NCI-H460 (cell line): ENCODE measurements at places on chromosomes 5 and 9.

GRCh38 chr9:128107468-128108268, 19.9 kb downstream of the PTGES2 start:
- DNase-seq, result no peak

GRCh38 chr9:131096269-131097125, at the start of gene AIF1L:
Gene AIF1L (plus strand): TSS chr9:131096531. CDS start chr9:131096630, 99 bp downstream.
- DNase-seq, result no peak

DNA sequence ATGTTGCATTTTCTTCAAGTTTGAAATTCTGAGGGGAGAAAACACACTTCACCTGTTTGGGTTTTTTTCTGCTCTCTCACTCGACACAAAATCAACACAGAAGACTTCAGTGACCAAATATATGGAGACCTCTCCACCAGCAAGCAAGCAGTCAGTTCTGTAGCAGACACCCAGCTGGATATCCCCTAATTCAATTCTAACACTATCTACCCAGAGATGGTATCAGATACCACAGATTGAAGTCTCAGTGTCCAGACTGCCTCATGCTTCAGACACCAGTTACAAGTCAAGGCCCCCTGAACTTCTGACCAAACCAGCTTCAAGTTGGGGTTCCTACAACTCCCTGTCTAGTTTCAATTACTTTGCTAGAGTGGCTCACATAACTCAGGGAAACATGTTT, 97.8 kb downstream of the INVS start:
- DNase-seq, result no peak

GRCh38 chr5:56375011-56375410, 141.9 kb upstream of the ANKRD55 start:
- DNase-seq, result no peak

DNA sequence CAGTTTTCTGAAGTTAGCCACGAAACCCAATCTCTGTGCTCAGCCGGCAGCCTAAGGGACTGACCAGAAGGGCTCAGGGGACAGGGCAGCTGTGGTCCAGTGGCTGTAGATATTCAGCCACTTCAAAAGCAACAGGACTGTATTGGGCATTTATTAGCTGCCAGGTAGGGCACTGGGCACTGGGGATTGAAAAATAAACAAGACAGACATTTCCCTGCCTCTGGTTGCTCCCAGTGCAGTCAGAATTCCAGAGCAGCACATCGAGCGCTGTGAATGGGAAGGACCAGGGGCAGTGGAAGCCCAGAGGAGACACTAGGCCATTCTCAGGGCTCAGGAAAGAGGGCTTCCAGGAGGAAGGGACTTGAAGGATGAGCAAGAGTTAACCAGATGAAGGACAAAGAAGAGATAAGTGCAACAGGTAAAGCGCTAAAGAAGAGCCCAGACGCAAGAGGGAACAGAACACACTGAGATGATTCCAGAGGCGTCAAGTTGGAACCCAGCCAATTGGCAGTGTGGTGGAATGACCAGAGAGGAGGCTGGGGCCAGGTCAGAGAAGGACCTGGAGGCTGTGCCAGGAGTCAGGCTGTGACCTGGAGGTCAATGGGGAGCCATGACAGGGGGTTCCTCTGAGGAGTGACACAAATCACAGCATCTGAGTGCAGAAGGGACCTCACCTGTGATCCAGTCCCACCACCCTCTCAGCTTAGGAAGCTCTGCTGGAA, 122.5 kb upstream of the ZNF618 start:
- no peak for DNase-seq

- DNase-seq, result no peak
Measured at GRCh38 chr9:20119566-20119965, 330.7 kb upstream of the SLC24A2 start.

GRCh38 chr5:6424110-6424659, 24.5 kb upstream of the UBE2QL1 start:
- DNase-seq, result no peak

GRCh38 chr9:134372581-134373267, 46.5 kb downstream of the RXRA start:
- no peak for DNase-seq

GRCh38 chr5:167763772-167764171, 527.7 kb upstream of the WWC1 start:
- DNase-seq, result no peak

DNA sequence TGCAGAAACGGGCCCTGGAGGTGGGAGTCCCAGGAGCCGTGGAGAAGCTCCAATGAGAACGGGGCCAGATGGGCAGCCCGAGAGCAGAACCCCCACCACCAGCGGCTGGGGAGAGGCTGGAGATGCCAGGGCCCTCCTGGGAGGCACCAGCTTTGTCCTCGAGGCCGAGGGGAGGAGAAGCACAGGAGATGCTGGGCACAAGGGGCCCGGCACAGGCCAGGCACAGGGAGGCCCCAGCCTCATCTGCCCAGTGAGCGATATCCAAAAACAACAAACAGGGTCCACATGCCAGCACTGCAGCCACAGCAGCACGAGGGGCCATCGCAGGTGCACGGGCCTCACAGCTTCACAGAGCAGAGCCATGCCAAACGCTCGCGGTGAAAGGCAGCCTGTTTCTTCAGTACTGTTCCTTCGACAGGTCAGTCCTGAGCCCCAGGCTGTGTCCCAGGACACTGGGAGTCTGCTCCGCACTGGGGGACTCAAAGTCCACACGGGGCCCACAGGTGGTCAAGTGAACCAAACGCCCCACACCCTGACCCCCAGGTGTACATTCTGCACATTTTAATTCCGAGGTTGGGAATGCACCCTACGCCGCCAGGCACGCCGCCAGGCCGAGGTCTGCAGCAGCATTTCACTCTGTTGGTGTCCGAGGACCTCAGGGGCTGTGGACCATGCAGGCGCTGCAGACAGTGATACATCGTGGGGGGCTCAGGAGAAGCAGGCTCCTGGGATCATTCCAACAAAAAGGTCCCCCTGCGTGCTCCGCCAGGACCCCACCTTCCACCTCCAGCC, 9.5 kb downstream of the LPCAT1 start:
- no peak for DNase-seq

DNA sequence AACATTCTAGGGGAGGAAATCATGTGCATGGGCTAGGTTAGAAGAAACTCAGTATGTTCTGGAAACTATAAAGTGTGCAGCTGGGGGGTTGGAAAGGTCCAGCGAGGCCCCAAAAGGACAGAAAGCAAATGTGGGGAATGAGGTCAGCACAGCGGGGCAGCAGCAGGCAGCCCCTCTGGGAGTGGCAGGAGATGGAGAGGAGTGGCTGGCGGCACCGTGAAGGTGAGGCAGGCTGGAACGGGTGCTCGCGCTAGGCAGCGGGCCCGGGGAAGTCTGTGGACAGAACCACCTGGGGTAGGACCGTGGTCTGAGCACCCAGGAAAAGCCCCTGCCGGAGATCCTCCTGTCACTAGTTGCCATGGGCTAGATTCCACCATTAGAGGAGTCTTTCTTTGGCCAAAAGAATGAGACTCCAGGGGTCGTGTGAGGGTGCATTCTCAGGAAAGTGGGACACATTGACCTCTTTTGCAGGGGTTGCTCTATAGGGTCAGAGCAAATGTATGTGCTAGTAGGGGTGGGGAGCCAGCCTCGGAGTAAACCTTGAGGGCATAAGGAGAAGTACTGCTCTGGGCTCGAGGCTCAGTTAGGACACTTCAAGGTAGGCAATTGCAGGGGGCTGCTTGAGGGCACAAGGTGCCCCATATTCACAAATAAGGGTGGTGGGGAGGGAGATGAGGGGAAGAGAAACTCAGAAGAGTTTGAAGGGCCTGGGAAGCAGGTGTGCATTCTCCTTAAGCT, 61.2 kb downstream of the IL6ST start:
- DNase-seq, result no peak

DNA sequence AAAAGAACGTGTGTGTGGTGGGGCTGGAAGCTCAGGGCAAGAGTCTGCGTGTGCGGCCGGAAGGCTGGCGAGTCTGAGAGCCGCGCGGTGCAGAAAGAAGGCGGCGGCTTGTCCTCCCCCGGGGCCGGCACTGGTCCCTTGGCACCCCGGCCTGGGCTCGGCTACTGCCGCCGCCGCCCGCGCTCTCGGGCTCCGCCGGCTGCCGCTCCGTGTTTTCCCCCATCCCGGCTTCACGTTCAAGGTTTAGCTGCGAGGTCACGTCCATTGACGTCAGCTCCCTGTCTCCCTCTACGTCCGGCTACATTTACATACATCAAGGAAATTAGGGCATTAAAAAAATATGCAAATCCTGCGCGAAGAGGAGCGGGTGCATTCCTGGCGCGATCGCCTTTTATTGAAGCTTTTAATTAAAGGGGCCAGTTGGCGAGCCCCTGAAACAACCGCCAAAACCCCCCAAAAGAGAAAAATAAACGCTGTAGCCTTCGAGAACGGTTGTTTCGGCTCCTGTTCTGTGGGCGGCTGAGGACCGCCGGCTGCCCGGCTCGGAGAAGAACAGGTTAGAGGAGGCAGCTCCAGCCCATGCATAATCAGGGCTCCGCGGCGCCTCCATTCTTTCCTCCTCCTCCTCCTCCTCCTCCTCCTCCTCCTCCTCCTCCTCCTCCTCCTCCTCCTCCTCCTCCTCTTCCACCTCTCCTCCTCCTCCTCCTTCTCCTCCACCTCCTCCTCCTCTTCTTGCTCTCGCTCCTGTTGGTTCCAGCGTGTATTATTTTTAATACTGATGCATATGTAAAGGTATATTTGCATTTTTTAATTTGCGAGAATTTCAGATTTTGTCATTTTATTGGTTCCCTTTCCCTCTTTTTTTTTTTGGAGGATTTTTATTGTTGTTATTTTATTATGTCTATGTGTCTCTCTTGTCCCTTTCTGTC, 207.0 kb downstream of the MEF2C start:
- DNase-seq, result peak; percentile 88

DNA sequence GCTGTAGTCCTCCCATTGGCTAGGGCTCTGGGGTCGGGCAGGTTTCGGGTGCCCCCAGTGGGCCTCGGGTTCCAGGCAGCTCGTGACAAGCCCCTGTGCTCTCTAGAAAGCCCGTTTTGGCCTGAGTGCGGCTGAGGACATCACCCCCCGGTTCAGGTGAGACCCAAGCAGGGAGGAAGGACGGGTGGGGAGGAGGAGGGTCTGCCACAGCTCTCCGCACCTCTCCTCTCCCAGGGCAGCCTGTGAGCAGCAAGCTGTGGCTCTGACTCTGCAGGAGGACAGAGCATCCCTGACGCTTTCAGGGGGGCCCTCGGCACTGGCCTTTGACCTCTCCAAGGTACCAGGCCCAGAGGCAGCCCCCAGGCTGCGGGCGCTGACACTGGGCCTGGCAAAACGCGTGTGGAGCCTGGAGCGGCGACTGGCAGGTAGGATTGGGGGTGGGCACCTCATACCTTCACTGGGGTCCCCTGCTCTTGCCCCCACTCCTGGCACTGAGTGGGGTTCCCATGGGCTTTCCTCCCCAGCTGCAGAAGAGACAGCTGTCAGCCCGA, 672 bp downstream of the PAXX start:
- DNase-seq, result no peak

- no peak for DNase-seq
Measured at GRCh38 chr5:73986729-73987128, 360.7 kb downstream of the ARHGEF28 start.

DNA sequence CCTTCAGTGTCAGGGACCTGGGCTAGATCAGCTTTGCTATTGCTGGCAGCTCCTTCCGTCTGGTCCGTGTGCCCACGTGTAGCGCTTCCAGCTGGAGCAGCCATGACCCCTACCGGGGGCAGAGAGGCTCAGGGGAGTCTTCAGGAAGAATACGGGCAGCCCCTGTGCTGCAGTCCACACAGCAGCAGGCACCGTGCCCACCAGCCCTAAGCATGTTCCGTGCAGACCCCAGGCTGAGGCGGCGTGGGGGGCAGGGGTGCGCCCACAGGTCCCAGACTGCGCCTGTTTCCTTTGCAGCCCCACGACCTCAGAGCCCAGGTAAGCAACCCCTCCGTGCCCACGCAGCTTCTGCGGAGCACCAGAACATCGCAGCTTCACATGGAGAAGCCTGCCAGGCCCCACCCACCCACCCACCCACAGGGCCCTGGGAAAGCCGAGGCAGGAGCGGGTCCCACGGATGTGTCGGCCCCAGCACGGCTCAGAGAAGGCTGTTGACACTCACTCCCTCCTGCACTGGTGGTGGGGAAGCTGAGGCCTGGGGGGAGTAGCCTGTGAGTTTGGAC, 83.1 kb downstream of the KCNT1 start:
- DNase-seq, result no peak

DNA sequence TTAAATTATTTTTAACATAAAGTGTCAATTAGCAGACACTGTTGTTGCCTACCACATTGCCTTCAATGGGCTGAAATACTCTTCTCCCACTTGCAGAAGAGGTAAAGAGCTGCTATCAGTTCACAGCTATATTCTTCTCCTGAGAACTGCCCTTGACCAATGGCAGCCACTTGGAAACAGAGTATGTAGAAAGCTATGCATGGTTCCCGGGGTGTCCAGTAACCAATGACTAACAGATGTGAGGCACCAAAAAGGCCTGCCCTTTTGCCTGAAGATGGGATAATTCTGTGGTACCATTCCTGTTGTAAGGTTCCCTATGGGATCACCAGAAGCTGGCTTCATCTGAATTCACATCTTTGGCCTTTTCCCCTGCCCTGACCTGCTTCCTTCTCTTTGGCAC, 181.4 kb upstream of the MAP3K1 start:
- DNase-seq, result no peak

DNA sequence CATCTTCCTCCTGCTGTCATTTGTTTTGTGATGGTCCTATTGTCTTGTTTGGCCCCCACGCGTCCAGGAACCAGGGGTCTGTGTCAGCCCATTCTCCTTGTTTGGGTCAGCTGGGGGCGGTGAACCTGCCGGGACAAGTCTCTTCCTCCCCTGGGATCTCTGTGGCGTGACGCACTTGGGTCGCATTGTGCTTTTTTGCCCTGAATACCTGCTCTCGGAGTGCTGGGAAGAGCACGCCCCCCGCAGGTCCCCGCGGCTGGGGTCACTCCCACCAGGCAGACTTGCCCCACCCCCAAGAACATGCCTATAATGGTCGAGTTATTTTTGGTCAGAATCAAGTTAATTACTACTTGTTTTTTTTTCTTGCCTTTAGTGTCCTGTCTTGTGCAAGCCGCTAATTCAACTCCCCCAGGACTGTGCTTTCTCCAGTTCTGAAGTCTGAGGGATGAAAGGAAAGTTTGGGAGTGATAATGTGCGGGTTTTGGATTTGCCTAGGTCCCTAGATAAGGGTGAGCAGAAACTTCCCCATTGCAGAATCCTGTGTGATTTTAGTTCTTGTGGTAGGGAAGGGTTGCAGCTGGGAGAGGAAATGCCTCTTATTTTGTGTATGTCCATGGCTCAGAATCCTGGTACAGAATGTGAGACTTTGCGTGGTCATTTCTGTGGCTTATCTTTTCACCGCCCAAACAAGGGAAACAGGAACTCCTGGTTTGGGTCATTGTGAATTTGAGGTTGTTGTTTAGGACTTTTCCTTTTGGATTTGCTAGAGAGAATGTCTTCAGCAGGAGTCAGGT, 789 bp downstream of the ACER2 start:
- no peak for DNase-seq

DNA sequence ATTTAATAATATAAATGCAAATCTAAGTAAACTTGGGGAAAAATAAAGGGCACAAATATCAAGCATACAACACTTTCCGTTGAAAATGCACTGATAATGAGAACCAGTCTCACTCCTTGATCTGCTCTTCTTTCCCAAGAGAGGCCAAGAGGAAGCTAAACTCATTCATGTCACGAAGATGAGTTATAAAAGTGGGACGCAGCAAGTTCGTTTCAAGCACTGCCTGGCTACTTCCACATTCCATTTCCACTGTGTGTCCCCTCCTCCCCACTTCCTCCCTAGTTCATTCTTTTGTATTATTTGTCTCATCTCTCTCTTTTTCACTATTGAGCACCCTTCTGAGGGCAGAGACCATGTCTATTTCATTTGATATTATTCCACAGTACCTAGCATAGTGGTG, 158.1 kb downstream of the SLC24A2 start:
- no peak for DNase-seq

GRCh38 chr5:140611020-140611521, 21.9 kb downstream of the CD14 start:
- no peak for DNase-seq
